ENCODE measurements at places on chromosomes 2 and 18. TPM values are rescaled to one million over a fixed set of nuclear protein-coding genes. Genes with fewer than 3 reads are reported as not detected.
A peak's percentile ranks its signal among the peaks of the same experiment; 100 is the strongest.

The NPHP1 gene
- 3.1 TPM for total RNA-seq

DNA sequence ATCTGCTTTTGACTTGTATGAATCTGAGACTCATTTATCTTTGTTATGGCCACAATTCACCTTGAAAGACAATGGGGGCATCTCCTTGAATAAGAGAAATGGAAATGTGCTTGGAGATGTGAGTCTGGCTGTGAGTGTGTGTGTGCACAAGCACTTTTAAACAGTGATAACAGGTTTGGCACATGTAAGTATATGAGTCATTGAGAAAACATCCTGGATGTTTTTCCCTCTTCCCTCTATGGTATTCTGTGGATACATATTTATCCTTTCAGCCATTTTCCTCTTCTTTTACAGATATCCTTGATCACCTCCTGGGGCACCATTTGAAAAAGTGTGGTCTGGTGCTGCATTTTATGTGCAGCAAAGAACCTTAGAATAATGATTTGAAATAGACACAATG lies 317.3 kb upstream of the THUMPD2 start:
- peak; percentile 28 for DNase-seq

The CSRNP3 gene
- 0.33 TPM for total RNA-seq

DNA sequence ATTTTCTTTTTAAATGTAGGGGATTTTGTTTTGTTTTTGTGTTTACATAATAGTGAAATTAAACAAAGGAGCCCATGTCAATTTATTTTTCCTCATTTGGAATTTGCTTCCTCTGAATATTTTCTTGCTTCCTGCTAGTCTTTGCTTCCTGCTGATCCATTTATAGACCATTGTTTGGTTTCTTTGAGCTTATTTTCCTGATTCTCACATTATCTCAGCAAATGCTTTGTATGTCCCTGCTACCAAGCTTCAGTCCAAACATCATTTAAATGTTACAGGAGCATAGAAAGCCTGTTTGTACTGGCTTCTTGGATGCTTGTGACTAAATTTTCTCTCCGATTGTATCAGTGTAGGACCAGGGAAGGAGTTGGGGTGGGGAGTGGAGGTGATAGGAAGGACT lies 127.3 kb upstream of the IL1R2 start:
- DNase-seq: no peak

GRCh38 chr2:147108548-147108947 lies 736.3 kb upstream of the ACVR2A start:
- DNase-seq: no peak

DNA sequence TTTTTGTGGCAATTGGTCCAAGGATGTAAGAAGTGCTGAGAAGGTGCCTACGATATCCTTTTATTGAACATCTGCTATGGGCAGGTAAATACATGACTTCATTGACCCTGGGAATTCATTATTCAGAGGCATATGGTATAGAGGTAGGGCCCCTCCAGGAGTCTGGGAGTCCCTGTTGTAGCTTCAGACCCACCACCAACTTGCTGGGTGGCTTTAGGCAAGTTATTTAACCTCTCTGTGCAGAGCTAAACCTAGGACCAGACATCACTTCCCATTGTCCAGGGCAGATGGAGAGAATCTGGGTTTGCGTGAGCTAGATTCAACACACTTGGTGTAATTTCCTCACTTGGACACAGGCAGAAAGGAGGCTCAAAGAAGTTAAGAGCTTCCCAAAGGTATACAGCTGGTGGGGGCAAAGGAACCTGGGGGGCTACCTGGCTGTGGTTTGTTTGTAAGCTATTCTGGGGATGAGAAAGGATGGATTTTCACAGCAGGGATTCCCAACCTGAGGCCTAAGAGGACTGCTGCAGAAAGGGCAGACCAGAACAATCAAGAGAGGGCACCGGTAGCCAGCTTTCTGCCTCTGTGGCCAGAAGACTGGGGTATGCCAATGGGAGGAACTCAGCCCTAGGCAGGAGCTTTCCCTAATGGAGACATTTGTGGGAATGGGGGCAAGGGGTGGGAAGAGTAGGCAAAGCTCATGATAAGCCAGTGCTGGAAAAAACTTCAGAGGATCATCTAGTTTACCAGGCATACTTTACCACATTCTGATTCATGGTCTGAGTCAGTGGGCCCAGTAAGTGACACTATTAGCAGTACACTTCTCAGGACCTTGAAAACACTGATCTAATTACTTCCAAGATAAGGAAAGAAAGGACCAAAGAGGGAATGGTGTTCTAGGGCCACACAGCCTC lies 102.7 kb upstream of the SMAD2 start:
- DNase-seq: no peak

The CNTNAP5 gene
- not detected for total RNA-seq

Data from MCF 10A (cell line).